Ovary (tissue), 10 donors: ENCODE measurements at places on chromosomes 13 and 19. TPM values are rescaled to one million over a fixed set of nuclear protein-coding genes. Genes with fewer than 3 reads are reported as not detected.

GZMM gene
- not detected for total RNA-seq

SLC7A9 gene
- total RNA-seq = 0.25 TPM

KLK1 gene
- 0.45 TPM for total RNA-seq

LRRC4B gene
- total RNA-seq = 1.2 TPM

KLK12 gene
- total RNA-seq = not detected

PSG3 gene
- not detected for total RNA-seq

VAV1 gene
- 2.0 TPM for total RNA-seq

GAPDHS gene
- not detected for total RNA-seq

SLC6A16 gene
- 2.1 TPM for total RNA-seq

CDX2 gene
- total RNA-seq = not detected

EPS8L1 gene
- 9.5 TPM for total RNA-seq

FPR2 gene
- 2.1 TPM for total RNA-seq

VRK3 gene
- total RNA-seq = 35.6 TPM

PRR22 gene
- total RNA-seq = 3.5 TPM

CEACAM16 gene
- total RNA-seq = not detected

NMRK2 gene
- total RNA-seq = not detected
